ENCODE measurements at places on chromosomes 3 and 15.

GRCh38 chr3:72340476-72341379 is 507.5 kb downstream of the SHQ1 start:
- DNase-seq, result no peak

DNA sequence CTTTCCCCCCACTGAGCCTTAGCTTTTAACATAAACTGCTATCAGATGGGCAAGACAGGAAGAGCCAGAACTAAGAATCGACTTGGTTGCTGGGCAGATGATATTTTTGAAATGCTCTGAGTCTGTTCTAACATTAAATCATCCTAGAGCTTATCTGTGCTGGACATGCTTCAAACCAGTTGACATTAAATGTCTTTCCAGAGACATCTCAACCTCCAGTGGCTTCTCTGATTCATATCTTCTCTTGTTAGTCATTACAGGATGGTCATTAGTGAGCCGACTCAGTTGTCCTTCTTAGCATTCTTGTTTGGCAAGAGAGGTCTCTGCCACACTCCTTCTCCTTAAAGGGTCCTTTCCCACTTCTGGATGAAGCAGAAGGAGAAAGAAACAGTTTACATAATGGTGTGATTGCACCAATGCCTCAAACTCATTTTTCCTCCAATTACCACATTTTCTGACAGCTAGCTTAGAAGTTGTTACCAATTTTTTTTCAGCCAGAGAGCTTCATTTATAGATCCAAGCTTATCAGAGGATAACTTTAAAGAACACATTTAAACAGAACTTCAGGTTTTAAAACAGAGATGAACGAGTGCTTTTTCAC is 21.7 kb upstream of the SYN2 start:
- no peak for DNase-seq

GRCh38 chr3:101722394-101723173 is 1.8 kb upstream of the CEP97 start:
- DNase-seq, result no peak

GRCh38 chr15:37824717-37825382 is 109.6 kb upstream of the TMCO5A start:
- DNase-seq, result no peak

DNA sequence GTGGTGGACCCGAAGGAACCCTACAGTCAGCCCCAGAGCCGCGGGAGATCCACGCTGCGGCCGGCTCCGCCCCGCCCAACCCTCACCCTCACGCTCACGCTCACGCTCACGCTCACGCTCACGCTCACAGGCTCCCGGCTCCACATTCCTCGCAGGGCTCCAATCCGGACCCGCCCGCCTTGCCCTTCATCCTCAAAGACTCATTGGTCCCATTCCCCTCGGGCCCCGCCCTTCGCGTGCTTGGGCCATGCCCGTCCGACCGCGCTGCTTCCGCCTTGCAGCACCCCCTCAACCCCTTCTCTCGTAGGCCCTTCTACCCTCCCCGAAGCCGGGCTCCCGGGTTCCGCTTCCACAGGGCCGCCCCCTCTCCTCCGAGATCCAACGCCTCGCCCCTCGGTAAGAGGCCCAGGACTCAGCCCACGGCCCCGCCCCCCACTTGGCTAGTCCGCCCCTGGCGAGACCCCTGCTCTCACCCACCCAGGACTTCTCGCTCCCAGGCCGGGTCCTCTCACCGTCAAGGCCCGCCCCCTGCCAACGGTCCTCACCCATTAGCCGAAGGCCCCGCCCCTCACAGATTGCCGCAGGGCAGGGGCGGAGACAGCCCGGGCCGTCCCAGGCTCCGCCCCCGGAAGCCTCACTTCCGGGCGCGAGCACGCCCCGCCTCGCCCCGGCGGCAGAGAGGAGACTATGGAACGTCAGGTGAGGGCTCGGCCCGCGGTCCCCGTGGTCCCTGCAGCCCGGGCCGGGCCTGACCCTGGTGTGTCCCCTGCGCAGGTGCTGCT is at the start of gene APEH:
APEH (plus strand) TSS at position 637 of the 782 bp plus-strand sequence; CDS start at position 688, 51 bp downstream.
- DNase-seq, result peak; percentile 95

DNA sequence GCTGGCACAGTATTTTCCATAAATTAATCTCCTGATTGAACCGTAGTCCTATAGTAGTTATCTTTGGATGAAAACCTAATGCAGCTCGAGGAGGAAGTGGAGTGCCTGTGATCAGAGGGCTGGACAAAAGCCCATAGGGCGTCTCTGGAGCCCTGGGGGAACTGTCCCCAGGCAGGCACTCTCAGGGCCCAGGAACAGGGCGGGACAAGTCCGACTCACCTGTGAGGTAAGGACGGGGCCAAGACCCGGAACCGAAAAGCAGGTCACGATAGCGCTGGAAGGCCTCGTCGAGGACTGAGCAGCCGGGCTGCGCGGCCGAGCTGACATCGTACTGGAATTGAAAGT is 341 bp downstream of the HEXA start:
- no peak for DNase-seq

DNA sequence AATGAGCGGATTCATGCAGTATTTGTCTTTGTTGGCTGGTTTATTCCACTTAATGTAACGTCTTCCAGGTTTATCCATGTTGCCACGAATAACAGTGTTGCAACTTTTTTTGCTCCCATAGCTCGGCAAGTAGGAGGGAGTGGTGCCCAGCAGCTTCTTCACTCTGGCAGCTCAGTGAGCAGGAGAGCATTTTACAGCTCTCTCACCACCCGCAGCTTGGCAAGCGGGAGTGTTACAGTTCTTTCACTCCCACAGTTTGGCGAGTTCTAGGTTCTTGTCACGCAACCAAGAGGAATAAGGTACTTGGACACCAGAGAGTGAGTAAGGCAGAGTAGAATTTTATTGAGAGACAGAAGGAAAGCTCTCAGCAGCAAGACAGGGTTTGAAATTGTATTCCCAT is 935.2 kb downstream of the TBL1XR1 start:
- DNase-seq, result no peak

All from breast epithelium (tissue), 4 donors.